Activated CD4-positive, alpha-beta T cell treated with anti-CD3 and anti-CD28 coated beads, Interleukin-10, Interleukin-2, amounts not matched to agents 100 ng/mL and 50 ng/mL, durations not matched to agents 16 hours and 8 hours (primary cell): ENCODE measurements at places on chromosomes 2 and 18.

DNA sequence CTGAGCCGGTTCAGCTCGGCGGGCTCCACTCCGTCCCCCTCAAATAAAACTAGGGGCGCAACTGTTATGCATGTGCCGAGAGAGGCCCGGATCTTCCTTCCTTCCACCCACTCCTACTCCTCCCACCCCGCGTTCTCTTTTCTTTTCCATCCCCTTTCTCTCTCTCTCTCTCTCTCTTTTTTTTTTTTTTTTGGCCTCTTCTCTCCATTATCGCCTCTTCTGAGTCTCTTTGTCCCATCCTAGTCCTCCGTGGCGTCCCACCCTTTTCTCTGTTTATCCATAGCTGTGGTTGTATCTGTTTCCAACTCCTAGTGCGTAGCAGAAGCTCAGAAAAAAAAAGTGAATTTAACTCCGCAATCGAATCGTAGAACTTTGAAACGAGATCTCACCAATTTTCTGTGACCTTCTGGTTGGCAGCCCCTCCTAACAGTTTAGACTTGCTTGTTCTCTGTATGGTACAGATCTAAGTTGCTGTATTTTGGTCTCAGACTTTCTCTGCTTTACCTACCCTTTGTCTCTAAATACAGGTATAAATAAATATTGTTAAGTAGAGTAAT, 3.6 kb downstream of the RAX start:
- no peak for DNase-seq

GRCh38 chr18:9103376-9103873, 926 bp downstream of the NDUFV2 start:
- DNase-seq: no peak

GRCh38 chr2:135245071-135245470, 193.0 kb downstream of the RAB3GAP1 start:
- peak; percentile 64 for DNase-seq

DNA sequence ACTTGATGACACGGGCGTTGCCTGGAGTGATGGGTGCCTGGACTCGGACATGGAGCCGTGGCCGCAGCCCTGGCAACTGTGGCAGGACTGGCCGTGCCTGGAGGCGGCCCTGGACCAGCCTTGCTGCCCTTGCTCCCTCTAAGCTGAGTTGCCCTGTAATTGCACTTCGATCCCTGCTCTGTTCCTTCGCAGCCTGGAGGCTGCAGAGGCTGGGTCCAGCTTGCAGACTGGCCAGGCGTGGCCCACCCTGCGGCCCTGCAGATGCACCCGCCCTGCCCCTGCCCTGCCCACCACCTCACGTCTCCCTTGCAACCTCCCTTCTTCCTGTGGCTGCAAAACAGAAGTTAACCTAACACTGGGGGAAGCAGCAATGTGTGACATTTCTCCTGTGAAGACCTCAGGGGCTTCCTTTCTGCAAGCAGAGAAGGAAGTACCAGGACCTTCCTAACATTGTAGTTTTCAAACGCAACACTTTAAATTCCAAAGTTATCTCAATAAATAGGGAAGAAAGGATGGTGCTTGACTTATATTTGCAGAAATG, 174.6 kb upstream of the TPO start:
- no peak for DNase-seq

DNA sequence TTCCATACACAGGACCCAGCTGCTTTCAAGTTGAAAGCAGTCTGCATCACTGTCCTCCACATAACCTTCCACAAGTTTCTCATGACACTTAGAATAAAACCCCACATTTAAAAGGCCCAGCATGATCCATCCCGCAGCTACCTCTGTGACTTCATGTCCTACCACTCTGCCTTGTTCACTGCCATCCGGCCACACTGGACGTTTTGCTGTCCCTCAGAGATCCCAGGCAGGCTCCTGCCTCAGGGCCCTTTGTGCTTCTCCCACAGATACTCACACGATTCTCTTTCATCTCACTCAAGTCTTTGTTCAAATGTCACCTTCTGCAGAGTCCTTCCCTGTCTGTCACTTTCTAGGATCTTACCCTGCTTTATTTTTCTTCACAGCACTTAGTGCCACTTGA, 232.9 kb upstream of the BOD1L2 start:
- DNase-seq: no peak

DNA sequence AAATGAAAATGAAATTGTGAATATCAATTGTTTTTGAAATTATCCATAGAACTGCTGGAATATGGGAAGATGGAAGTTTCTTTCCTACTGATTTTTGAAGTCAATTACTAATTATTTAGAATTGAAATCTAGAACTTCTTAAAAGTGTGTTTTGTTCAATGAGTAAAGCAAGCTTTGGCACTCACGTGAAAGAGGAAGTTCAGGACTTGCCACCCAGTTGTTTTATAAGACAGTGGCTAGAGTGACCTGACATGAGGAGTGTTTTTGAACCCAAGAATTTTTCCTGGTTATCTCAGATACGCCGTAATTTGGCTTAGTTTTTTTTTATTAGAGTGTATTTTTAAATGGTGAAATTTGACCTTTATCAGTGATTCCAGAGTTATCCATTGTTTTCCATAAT, 3.5 kb downstream of the MXD1 start:
- no peak for DNase-seq

DNA sequence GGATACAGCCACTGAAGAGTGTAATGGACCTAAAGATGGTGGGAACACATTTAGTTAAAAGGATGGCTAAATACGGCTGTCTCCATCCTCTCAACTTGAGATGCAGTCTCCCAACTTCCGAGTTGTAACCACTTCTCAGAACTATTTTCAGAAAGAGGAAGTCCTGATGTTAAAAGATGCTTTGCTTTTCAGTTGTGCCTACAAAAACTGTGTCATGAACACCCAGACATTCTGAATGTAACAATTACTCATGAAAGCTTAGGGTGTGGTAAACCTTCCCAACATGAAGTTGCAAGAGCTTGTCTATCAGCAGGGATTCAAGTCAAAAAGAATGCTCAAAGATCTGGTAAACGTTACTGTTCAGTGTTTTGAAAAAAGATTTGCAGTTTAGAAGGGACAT, 147.9 kb downstream of the DOCK10 start:
- DNase-seq: peak; percentile 64
